ENCODE measurements at places on chromosomes 6 and 20.

GRCh38 chr6:24534329-24534728 lies 39.6 kb downstream of the ALDH5A1 start:
- no peak overlapping the region for H3K4me3 ChIP-seq
- DNase-seq: no peak
- no peak overlapping the region for H3K27ac ChIP-seq
- H3K4me1 ChIP-seq: no peaks in the 10 kb centered on the region

DNA sequence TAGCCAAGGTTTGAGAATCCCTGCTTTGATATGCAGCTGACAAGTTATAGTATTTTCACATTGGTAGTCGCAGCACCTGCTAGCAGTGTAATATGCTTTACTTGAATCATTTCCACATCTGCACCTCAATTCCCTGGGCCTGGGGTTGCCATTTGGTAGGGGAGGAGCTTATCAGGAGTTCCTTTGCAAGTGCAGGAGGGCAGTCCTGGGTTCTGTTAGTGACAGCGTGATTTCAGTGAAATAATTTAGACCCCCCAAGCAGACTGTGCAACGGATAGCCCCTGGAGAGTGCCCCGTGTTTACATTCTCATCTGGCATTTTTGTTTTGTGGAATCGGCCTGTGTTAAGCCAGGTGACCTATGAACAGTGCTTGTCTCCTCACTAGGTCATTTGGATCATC lies 6.0 kb downstream of the RAB5IF start:
- no peaks in the 10 kb centered on the region for H3K36me3 ChIP-seq
- H3K27me3 ChIP-seq: no peaks in the 10 kb centered on the region
- no peak for DNase-seq
- H3K27ac ChIP-seq: no peak overlapping the region
- no peak overlapping the region for H3K4me3 ChIP-seq
- H3K4me1 ChIP-seq: peaks cover 22% of the 10 kb centered on the region

DNA sequence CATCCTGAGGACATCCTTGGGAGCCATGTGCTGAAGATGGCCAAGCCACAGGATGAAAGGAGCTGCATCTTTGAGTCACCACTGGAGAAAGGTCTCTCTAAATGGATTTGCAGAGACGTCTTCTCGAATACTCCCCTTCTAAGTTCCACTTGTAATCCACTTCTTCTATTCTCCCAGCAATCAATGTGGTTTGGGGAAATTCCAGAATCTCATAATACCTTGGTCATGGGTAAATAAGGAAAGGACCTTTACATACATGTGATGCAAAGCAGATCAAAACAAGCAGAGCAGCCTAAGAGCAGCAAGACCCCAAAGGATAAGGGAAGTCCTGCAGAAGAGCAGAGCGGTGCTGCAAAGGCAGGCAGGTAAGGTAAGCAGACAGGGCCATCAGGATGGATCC lies 35.3 kb downstream of the TRIM38 start:
- H3K4me1 ChIP-seq: peaks cover 5% of the 10 kb centered on the region
- no peak for DNase-seq
- H3K36me3 ChIP-seq: peaks cover 5% of the 10 kb centered on the region
- no peaks in the 10 kb centered on the region for H3K27me3 ChIP-seq

DNA sequence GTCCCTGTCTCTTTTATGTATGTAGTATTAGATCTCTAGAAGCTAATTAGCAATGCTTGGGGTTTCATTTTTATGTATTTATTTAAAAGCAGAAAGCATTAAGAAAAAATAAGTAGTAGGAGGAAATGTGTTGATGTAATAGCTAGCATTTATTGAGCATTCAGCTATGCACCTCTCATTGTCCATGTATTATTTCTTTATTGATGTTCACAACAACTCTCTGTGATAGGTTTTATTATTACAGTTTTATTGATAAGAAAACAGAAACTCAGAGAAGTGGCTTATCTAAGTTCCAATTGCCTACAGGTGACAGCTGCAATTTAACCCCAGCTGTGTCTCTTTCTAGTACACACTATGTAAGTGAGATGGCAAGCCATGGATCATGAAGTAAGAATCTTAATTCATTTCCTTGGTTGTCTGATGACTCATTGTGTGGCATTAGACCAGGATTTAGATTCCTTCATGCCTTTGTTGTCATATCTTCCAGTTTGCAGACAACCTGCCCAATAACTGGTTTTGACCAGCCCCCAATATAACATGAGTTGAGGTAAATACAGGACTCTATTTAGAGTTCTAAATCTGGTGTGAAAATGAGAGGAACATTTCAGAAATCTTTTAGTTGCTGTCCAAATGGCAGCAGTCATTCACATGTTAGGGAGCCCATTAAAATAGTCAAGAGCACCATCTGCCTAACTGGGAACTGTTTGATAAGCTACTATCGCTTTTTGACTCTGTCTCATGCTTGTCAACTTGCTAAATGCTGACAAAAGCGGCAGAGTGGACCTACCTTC lies 170.8 kb upstream of the PHACTR1 start:
- H3K27me3 ChIP-seq: peaks cover 21% of the 10 kb centered on the region
- DNase-seq: no peak
- H3K27ac ChIP-seq: no peak overlapping the region
- H3K4me1 ChIP-seq: no peaks in the 10 kb centered on the region
- H3K36me3 ChIP-seq: no peaks in the 10 kb centered on the region

GRCh38 chr6:145887969-145888368 lies 73.4 kb upstream of the FBXO30 start:
- no peaks in the 10 kb centered on the region for H3K4me1 ChIP-seq
- peaks cover 3% of the 10 kb centered on the region for H3K36me3 ChIP-seq
- no peak for DNase-seq
- no peaks in the 10 kb centered on the region for H3K27me3 ChIP-seq
- no peak overlapping the region for H3K27ac ChIP-seq

DNA sequence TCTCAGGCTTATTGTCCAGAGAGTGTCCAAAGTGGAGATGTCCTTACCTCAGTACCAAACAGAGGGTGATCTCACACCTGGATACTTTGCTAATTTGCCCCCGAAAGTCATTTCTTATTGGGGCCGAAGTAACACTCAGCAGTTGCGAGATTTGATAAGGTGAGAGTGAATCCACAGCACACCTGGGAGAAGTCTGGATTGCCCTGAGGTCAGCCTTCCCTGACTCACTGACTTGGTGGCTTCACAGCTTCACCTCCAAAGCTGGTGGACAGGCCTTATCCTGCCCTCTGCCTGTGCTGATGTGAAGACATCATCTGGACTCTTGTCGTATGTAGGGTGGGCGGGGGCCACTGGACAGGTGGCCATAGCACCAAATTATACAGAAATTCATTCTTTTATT lies 101.9 kb upstream of the ARMC2 start:
- H3K36me3 ChIP-seq: peaks cover 5% of the 10 kb centered on the region
- no peak for DNase-seq
- no peak overlapping the region for H3K4me3 ChIP-seq
- H3K4me1 ChIP-seq: no peaks in the 10 kb centered on the region
- peaks cover 80% of the 10 kb centered on the region for H3K27me3 ChIP-seq

GRCh38 chr6:44166591-44167184 lies 8.1 kb downstream of the CAPN11 start:
- peaks cover 11% of the 10 kb centered on the region for H3K4me1 ChIP-seq
- DNase-seq: no peak
- peaks cover 45% of the 10 kb centered on the region for H3K27me3 ChIP-seq
- H3K36me3 ChIP-seq: peaks cover 2% of the 10 kb centered on the region

- DNase-seq: no peak
- H3K27ac ChIP-seq: no peak overlapping the region
- no peaks in the 10 kb centered on the region for H3K36me3 ChIP-seq
- no peak overlapping the region for H3K4me3 ChIP-seq
These were observed 35.6 kb upstream of the TGM2 start for GRCh38 chr20:38200646-38201045.

GRCh38 chr20:46300281-46300680 lies 8.0 kb downstream of the CDH22 start:
- peak overlapping the region; percentile 37 for H3K27ac ChIP-seq
- H3K4me3 ChIP-seq: no peak overlapping the region
- H3K27me3 ChIP-seq: peaks cover 85% of the 10 kb centered on the region
- peaks cover 15% of the 10 kb centered on the region for H3K36me3 ChIP-seq
- no peak for DNase-seq

DNA sequence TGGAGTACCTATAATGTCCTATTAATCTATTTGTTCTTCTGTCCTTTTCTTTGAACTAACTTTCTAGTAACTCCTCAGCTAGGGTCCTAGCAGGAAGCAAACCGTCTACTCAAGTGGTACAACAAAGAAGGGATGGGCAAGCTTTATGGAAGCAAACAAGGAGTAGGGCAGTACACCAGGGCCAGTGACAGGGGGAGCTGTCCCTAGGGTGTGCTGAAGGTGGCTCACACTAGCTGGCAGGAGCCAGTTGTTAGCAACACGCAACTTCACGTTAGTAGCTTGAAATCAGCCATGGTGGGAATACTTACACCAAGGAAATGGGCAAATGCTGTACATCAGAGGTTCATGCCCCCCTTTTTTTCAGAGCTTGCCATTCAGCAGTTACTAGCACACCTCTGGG lies 74.0 kb upstream of the EYA2 start:
- H3K27ac ChIP-seq: no peak overlapping the region
- H3K36me3 ChIP-seq: peaks cover 2% of the 10 kb centered on the region
- no peak overlapping the region for H3K4me3 ChIP-seq
- DNase-seq: no peak
- no peaks in the 10 kb centered on the region for H3K4me1 ChIP-seq

- peak overlapping the region; percentile 43 for H3K27ac ChIP-seq
- peaks cover 8% of the 10 kb centered on the region for H3K36me3 ChIP-seq
These were observed 4.6 kb downstream of the HLA-DPB1 start for GRCh38 chr6:33080127-33081089.

DNA sequence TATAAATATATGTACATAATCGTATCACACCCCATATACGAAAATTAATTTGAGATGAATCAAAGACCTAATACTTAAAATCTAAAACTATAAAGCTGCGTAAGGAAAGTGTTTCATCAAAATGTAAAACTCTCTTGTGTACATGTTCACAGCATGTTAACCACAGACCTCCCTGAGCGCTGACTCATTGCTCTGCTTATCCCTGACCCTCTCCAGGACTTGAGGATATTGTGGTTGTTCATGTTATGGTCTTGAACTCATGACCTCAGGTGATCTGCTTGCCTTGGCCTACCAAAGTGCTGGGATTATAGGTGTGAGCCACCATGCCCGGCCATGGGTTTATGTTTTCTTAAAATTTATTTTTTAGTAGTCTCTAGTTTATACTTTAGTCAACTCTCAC lies 14.2 kb downstream of the FAM83B start:
- no peak for DNase-seq
- H3K4me1 ChIP-seq: no peaks in the 10 kb centered on the region
- H3K36me3 ChIP-seq: no peaks in the 10 kb centered on the region
- H3K27me3 ChIP-seq: no peaks in the 10 kb centered on the region

DNA sequence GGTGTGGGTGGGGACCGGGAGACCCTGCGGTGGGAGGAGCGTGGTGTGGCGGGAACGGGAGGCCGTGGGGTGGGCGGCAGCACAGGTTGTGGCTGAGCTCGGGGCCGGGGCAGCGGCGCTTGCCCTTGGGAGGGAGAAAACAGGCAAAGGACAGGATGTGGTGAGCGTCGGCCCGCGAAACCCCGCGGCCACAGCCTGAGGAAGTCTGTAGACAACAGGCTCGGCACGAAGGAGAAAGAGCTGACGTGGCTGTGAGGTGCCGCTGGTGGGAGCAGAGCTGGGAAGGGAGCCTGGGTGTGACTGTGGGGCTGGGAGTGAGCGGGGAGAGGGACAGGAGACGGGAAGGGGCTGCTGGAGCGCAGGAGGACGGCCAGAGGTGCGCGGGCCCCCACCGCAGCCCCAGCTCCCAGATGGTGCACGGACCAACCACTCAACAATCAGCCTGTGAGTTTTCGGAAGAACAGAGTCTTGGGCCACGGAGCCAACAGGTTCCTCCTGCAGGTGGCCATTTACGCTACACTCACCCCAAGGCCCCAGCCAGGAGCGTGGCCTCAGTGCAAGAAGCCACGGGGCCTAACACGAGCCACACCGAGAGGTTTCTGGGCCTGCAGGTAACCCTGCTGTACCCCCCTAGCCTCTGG lies 202.8 kb downstream of the DLL1 start:
- peaks cover 2% of the 10 kb centered on the region for H3K36me3 ChIP-seq
- H3K27ac ChIP-seq: peak overlapping the region; percentile 92
- DNase-seq: peak; percentile 38
- no peaks in the 10 kb centered on the region for H3K27me3 ChIP-seq

GRCh38 chr6:169701311-169701953 lies 397 bp downstream of the WDR27 start:
- H3K36me3 ChIP-seq: no peaks in the 10 kb centered on the region
- peaks cover 31% of the 10 kb centered on the region for H3K4me1 ChIP-seq
- no peak for DNase-seq
- no peaks in the 10 kb centered on the region for H3K27me3 ChIP-seq
- peak overlapping the region; percentile 92 for H3K27ac ChIP-seq

GRCh38 chr20:49037962-49038387 lies 8.1 kb upstream of the CSE1L start:
- peaks cover 10% of the 10 kb centered on the region for H3K4me1 ChIP-seq
- H3K27ac ChIP-seq: peak overlapping the region; percentile 78
- peak overlapping the region; percentile 43 for H3K4me3 ChIP-seq
- no peaks in the 10 kb centered on the region for H3K27me3 ChIP-seq
- no peaks in the 10 kb centered on the region for H3K36me3 ChIP-seq

DNA sequence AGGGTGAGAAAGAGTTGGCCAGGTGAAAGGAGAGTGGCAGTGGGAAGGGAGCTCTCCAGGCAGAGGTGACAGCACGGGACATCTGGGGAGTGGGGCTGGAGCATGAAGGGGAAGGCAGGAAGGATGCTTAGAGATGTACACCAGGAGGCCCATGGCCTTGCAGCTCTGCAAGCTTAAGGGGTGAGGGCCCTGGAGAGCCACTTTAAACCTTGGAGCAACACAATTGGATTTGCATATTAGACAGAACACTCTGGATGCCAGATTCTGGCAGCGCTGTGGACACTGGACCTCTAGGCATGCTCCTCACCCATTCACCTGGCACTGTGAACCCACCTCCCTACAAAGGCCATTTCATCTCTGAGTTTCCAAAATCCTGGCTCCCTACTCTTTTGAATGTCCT lies 3.7 kb upstream of the CD40 start:
- peaks cover 10% of the 10 kb centered on the region for H3K36me3 ChIP-seq

DNA sequence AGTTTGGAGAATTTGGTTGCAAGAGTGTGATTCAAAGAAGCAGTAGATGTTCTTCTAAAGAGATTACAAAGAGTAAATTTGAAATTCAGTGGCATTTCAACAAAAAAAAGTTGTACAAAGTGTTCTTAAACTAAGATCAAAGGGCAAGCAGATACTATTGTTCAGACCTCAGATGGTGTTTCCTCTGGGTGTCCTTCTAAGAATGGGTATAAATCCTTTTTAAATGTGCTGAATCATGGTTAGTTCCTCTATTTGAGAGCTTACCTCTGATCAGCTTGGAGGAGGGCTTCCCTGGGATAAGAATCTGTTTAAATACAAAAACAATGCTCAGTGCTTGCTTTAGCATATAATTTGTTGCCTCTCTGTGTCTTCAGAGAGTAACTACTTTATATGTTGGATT lies 6.3 kb downstream of the BMP6 start:
- H3K4me1 ChIP-seq: peaks cover 11% of the 10 kb centered on the region
- peaks cover 92% of the 10 kb centered on the region for H3K27me3 ChIP-seq
- DNase-seq: no peak
- peaks cover 3% of the 10 kb centered on the region for H3K36me3 ChIP-seq
- H3K4me3 ChIP-seq: no peak overlapping the region

All from T-helper 17 cell (primary cell).